HS-27A (cell line): ENCODE measurements at places on chromosomes 3 and 15.
A peak's percentile ranks its signal among the peaks of the same experiment; 100 is the strongest.

- no peak for DNase-seq
Measured at GRCh38 chr3:196712514-196713413, 587 bp downstream of the PIGX start.

- DNase-seq: no peak
Measured at GRCh38 chr3:14425581-14426304, 23.3 kb downstream of the SLC6A6 start.

DNA sequence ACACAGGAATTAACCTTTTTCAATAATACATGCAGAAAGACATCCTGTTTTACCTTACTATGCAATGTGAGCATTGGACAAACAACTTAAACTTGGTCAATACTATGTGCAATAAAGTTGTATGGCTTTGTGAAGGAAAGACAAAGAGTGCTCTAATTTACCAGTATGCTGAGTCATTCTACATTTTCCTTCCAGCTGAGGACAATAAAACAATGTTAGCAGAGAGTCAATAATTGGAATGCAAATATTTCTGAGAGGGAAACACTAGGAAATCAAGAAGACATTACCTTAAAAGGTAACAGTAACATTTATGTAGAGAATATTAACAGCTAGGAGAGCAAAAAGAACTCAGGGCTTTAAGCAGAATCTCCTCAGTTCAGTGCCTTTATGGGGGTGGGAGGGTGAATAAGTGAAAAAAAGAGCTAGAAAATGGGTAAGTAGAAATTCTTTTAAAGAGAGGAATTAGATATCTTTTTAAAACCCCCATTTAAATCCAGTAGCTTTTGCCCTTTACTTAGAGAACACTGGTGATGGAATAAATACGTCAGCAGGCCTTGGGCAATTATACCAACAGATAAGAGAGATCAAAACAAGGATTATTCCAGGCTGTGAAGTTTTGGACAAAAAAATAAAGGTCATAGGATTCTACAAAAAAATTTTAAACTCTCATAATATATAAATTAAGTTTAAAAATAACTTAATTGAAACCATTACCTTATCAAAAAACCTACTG is 11.6 kb upstream of the HGD start:
- no peak for DNase-seq

DNA sequence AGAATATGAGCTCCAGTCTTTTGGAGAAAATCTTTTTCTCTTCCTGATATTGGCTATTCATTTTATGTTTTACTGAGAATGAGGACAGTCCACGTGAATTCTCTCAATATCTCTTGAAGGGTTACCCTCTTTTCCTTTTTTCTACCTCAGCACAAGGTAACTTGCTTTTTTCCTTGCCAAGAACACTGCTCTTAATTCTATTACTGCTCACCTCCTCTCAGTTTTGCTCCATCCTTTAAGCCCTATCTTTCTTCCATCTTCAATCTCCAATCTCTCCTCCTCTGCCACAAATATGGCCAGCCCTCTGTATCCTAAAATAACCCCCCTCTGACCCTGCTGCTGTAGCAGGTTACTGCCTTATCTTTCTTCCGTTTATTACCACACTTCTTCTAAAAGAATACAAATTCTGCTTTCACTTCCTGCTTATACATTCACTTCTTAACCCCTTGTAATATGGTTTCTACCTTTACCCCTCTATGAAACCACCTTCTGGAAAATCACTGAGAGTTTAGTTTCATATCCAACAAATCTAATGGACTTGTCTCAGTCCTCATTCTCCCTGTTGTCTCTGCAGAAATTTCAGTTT is 89.0 kb downstream of the NFKBIZ start:
- DNase-seq: no peak

DNA sequence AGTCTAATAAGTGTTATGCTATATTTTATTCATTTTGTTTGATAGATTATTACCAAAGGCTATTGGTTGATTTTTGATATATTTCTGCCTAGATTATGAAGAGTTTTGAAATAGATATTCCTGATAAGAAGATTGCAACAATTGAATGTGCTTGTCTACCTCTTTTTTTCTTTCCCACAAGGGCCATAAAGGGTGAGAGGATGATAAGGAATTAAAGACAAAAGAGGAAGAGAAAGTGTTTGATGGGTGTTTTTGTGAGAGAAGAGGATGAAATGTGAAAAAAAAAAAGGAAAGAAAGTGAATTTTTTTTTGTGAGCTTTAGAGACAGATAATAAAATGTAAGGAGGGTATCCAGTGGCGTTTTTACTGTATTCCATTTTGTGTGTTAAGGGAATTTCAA is 244.4 kb downstream of the CHST2 start:
- DNase-seq: no peak

- DNase-seq: no peak
Measured at GRCh38 chr3:28947751-28948150, 333.1 kb upstream of the RBMS3 start.

- DNase-seq: peak; percentile 72
Measured at GRCh38 chr3:175737646-175738572, 878.8 kb downstream of the NAALADL2 start.

DNA sequence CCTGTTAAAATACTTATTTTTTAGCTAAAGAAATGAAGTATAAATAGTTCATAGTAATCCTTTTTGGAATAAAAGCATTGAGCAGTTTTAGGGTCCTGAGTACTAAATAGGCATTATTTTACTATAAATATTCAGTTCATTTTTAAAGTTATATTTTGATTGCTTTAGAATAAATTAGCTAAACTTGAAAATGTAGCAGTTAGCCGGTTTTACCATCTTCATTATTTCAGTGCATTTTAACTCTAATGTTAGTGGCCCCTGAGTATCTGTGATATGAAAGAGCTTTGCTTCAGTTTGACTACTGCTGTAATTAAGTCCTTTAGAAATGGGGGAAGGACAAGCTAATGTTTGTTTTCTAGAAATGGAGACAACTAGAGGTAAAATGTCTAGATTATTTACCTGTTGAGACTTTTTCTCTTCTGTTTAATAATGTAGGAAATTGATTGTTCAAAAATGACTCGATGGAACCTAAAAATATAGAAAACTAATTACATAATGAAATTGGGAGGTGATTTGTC is 3.6 kb downstream of the SMC4 start:
- DNase-seq: no peak

DNA sequence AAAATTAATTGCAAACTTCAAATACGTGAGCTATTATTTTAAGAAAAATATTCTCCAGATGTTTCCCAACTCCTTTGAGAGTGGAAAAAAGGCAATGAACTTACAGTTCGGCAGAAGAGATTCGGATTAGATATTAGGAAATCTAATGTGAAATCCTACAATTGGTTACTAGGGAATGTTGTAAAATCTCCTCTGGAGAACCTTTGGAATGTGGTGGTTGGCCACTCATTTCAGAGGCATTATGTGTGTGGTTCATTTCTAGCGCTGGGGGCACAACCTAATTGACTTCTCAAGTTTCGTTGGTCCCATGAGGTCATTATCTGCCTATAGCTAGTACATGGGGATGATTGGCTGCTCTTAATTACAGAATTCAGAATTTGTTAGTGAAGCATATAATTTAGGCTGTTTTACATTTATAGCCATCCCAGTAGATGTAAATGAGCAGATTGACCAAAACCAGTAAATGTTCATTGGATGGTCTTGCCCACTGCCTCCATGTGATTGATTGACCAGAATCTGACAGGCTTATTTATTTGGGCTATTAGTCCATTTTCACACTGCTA is 34.6 kb upstream of the CMSS1 start:
- DNase-seq: peak; percentile 88

DNA sequence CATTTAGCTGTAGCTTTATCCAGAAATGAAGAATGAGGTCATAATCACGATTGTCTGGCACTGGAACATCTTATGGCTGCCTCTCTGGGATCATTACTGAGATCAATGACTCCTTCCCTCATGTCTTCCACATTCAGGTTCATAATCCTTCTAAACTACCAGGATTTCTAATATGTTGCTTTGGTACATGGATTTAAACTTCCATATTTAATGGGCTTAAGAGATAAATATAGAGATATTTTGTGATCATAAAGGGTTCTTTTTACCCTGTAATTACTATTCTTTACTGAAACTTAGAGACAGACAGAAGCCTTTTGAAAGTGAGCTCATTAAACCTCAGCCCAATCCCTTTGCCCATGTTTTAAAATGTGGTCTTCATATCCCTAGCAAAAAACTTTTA is 575.4 kb upstream of the ALCAM start:
- DNase-seq: no peak

DNA sequence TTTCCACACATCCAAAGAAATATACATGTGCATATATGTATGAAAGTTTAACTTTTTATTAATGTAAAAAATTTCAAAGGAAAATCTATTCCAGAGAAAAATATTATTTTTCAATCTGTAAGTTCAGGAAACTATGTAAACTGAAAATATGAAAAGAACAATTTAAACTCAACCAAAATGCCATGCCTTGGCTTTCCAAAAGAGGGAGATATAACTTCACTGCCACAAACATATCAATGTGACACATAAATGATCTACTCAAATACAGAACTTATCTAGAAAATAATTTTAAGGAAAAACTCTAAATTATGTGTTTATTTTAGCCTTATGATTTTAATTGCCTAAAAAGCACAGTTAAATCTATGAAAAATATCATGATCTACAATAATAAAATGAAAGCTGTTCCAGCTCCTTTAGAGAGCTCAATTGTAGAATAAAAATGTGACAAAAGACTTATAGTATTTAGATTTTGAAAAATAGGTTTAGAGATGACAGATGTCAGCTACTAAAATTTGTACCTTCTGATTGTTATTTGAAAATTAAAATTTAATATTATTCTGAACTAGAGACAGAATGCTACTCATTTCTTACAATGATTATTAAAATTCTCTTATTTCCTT is 94.8 kb downstream of the GBE1 start:
- DNase-seq: peak; percentile 11

DNA sequence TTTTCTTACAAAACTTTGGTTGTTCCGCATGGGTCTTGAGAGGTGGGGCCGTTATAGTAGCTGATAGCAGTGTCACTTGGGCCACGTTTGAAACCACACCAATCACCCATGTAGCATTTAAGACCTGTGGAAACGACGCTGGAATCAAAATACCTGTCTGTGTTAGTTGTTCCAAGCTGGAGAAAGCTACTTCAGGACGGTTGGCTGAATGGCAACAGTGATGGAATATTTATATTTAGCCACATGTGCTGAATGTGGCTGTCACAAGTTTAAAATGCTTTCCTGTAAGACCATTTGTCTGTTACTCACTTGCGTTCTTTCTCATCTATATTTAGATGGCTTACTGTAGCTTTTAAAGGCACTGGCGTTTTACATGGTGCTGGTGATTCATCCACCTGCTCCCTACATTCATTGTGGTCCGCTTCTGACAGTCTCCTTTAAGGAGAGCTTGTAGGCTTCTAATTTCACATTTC is 1.4 kb downstream of the DNAJA4 start:
- no peak for DNase-seq

GRCh38 chr15:47862402-47862801 is 145.1 kb downstream of the SEMA6D start:
- no peak for DNase-seq

- peak; percentile 29 for DNase-seq
Measured at GRCh38 chr3:124529826-124530571, 200.3 kb upstream of the UMPS start.

DNA sequence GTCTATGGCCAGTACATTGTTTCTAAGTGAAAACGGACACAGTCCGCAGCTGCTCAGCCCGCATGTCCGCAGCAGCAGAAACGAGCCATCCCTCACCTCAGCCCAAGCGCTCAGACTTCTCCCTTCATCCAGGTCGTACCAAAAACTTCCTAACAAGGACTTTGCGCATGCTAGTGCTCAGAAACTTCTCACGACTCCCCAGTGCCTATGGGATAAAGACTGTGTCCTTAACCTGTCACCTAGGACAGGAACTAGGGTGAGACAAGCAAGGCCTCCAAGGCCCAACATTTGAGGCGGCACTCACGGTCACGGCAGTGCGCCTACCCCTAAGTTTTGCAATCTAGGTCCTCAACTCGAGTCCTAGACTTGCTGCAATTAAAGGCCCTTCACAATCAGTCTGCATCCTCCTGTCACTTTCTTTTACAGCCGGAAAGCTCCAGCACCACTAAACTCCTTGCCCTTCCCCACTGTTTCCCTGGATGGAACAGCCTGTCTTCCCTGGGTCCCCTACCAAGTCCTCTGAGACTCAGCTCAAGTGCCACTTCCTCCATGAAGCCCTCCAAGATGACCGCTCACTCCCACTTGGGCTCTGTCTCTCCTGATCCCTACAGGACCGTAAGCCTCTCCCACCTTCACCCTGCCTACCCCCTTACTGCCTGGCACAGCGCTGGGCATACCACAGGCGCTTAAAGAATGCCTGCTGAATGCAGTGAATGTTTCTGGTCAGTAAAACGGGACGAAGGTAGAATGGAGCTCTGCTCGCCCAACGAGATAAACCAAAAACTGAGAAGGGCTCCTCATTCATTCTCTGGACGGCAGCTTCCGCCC is 1.2 kb downstream of the CLN6 start:
- DNase-seq: peak; percentile 27

- no peak for DNase-seq
Measured at GRCh38 chr15:42156243-42156922, at the start of gene PLA2G4F. PLA2G4F (minus strand) TSS chr15:42156636; CDS start chr15:42156549, 87 bp downstream.

DNA sequence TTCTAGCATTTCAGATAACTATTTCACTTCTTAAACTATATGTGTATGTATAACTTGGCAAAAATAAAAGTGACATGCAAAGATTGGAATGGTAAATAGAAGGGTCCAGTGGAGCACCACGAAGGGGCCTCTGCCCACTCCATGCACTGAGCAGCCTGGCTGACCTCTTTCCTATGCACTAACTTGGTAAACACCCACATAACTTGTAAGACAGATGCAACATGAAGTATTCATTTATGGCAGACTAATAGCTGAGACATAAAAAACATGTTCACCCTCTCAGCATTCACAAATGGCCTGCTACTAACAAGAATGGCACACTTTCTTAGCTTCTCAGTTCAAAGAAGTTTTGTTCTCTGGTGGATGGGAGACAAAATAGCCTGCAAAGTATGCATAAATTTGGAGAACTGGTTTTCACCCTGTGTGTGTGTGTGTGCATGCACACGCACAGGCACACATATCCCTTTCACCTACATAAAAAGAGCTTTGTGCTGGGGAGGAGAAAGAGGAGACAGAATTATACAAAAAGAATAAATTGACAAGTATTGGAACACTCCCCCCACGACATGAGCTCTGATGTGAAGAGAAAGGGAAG is 26.5 kb upstream of the RYK start:
- no peak for DNase-seq

DNA sequence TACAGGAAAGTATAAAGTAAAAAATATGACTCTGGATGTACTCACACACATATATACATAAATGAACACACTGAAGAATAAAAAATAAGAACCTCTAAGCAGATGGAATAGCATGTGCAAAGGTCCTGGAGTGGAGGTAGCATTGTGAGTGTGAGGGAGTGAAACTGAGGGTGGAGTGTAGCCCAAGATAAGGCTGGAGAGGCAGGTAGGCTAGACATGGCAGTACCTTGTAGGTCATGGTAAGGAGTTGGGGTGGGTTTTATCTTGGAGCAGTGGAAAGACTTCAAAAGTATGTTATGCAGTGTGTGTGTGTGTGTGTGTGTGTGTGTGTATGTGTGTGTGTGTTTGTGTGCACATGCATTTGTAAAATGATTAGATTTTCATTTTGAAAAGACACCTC is 49.5 kb downstream of the TLNRD1 start:
- DNase-seq: no peak

GRCh38 chr15:50773389-50773788 is 7.9 kb upstream of the SPPL2A start:
- DNase-seq: no peak

- DNase-seq: peak; percentile 75
Measured at GRCh38 chr3:64321747-64322146, 96.5 kb upstream of the PRICKLE2 start.

- no peak for DNase-seq
Measured at GRCh38 chr3:87218560-87218959, 8.5 kb upstream of the CHMP2B start.

- DNase-seq: peak; percentile 79
Measured at GRCh38 chr15:40098489-40099261, 10.0 kb downstream of the BMF start.
